ENCODE measurements at places on chromosomes 2 and 18. TPM values are rescaled to one million over a fixed set of nuclear protein-coding genes. Genes with fewer than 3 reads are reported as not detected.

DNA sequence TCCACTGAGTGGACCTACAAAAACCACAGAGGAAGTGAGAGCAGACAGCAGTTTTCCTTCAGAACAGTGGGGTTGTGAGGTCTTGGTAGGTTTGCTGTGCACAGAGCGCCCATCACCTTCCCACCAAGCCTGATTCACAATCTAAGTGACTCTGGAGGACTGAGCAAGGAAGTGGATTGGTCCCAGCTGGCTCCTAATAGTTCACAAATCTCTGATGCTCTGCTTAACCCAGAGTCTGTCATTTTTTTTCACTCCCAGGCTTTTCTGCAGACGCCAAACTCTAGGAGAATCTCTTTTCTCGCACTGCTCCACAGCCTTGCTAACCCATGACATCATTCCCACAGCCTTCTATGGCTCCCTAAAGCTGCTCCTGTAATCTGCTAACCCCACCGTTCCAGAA lies 280.4 kb downstream of the C1D start:
- DNase-seq, result no peak

GRCh38 chr18:9536354-9537152 lies 61.2 kb downstream of the RALBP1 start:
- DNase-seq, result no peak

DNA sequence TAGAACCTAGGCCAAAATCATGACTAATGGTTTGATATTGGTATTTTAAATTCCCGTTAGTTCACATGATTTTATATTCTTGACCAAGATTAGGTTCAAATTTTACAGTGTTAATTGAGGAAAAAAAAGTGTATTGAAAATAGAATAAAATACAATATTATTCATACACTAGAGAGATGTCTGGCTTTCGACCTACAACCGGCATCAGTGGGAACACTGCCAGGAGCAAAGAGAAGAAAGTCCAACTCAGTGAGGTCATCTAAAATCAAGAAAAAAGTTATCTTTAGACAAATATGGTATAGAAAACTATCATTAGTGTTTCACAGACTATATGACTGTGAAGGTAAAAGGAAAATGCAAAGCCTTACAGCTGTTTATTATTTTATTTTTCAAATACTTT lies 81.5 kb downstream of the PIGN start:
- DNase-seq, result no peak

DNA sequence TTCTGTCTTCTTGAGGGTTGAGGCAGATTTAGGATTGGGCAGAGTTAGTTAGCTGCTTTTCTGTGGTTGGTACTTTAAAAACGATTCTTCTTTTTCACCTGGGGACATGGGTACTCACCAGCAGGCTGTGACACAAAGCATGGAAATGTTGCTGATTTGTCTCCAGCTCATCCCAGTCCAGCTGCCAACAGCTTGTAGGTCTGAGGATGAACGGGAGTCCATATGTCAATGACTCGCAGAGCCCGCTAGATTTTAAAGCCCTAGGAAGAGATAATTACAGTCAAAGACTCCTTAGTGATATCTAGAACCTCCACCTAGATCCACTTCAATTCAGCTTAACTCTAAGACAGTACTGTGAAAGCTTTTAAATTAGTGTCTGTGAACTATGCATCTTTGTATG lies 20.8 kb downstream of the DOK1 start:
- no peak for DNase-seq

DNA sequence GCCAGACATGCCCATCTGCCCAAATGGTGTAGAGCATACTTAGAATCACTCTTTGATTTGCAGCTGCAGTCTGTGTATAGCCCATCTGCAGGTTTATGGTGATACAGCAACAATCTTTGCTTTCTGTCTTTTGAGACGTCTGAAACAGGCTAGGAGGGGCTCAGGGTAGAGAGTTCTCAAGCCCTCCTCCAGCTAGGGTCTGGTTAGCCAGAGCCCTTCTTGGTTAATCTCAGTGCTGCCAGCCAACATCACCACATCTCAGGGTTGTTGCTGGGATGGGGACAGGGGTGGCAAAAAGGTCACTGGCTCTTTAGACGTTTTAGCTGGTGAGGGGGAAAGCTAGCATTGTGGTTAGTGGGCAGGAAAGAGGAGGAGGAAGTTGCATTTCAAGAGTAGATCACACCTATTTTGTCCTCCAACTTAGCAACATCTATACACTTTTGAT lies 136.6 kb upstream of the ACAA2 start:
- no peak for DNase-seq

ECEL1 gene
- not detected for polyA plus RNA-seq

DNA sequence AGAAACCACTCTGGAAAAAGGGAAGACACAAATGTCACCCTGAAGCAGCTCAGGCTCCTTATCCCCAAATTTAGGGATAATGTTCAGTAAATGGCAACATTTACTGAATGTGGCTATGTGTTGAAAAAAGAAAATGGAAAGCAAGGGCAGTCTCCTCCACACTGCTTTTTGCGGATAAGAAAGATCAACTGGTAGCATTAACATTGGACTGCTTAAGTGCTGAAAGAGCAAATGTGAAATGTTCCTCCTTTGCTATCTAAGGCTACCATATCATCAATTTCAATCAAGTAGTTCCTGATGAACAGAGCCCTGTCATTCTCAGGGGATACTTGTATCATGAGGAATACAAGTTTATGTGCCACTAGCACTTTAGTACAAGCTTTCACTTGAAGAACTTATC lies 12.5 kb downstream of the FBXO11 start:
- no peak for DNase-seq

DNA sequence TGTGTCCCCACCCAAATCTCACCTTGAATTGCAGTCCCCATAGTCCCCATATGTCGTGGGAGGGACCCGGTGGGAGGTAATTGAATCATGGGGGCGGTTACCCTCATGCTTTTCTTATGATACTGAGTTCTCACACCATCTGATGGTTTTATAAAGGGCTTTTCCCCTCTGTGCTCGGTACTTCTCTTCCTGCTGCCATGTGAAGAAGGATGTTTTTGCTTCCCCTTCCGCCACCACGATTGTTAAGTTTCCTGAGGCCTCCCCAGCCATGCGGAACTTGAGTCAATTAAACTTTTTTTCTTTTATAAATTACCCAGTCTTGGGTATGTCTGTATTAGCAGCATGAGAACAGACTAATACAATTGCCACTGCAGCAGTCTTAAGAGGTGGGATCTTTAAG lies 134.9 kb downstream of the LTBP1 start:
- no peak for DNase-seq

POTEF gene
- not detected for polyA plus RNA-seq

DNA sequence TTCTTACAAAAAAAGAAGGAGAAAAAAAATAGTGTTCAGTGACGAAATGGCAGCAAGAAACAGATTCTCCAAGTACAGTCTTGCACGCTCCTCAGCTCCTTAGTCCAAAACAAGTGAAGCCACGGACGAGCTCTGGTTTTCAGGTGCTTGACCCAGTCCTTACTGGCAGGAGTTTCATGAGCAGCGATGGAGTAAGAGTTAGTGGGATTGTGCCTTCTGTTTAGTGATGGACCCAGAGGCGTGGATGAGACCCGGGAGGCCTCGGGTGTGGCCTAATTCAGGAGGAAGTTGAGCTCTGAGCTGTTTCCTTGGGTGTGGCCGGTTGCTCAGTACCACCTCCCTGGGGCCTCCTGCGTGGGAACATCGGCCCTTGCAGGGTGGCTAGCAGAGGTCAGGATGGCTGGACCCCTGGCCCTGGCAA lies 52.0 kb downstream of the KIF5C start:
- DNase-seq, result peak; percentile 62

DNA sequence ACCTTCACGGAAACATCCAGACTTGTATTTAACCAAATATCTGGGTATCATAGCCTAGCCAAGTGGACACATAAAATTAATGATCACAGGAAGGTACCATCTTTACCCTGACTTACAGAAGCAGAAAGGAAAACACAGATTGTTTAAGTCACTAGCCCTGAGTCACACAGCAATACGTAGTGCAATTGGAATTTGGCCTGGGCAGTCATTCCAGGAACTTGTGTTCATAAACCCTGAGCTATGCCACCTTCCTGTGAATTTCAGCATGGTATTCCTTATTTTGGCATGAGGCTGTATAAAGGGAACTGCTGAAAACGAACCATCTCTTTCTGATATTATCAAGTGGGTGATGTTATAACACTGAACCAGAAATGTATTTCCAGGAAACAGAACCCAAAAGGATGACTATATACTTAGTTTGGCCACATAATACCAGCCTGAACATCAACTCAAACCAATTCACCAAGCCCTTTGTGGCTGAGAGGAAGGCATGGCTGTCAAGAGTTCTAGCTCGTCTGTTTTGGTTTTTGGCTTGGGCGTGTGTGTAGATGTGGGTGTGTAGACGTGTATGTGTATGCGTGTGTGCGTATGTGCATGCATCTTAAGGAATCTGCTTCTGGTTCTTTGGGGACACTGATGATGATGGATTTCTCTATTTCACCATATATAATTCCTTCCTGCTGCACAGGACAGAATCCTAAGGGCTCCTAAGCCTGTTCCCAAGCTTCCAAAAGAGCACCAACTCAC lies 533.4 kb upstream of the ID2 start:
- no peak for DNase-seq

- DNase-seq, result no peak
Observed at GRCh38 chr2:152525277-152525838, 190.4 kb downstream of the FMNL2 start.

CDH2 gene
- polyA plus RNA-seq, result 0.08 TPM

GRCh38 chr2:191276792-191277465 lies 31.7 kb downstream of the MYO1B start:
- DNase-seq, result no peak

DNA sequence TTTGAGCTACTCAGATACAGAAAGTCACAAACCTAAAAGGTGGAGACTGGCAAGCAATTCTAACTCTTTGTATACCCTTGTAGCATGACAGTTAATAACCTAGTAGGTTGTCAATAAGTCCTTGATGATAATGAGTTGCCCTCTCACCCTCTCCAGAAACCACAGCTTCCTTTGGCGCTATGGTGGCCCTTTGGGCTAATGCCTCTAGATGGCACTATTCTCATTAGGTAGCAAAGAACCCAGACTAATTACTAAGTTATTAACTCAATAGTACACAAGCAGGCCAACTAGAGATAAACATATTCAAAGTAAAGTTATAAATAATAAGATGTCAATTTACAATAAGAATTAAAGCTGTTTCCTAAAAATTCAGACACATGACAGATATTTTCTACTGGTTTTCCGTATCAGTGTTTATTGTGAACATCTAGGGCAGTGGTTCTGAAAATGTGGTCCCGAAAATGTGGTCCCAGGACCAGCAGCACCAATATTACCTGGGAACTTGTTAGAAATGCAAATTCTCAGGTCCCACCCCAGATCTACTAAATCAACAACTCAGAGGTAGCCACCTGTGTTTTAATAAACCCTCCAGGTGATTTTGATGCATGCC lies 41.1 kb downstream of the LDAH start:
- DNase-seq, result peak; percentile 1

TEKT4 gene
- not detected for polyA plus RNA-seq

DNA sequence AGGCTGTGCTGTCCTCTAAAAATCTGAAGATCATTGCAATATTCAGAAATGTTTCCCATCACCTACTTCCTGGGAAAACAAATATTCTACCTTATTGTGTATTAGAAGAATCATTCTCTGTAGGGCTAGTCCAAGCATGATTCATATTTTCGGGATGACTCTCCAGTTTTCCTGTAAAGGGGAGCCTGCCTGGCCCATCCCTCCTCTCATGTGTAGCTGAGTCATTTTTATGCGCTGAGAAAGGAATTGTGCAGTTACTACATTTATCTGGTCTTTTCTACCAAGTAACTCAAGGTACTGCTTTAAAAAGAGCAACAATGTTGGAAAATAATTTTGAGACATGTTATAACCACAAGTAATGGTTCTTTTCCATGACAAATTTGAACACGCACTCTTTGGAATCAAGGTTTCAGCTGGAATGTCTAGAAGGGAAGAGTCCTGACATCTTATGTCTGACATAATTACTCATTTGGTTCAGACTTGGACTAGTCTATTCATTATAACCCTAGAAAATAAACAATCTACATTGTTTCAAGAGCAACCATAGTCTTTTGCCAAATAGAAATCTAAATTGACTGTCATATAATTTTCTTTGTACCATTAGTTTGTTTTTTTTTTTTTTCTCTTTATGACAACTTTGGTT lies 6.6 kb downstream of the DSG3 start:
- no peak for DNase-seq

Data from CD14-positive monocyte (primary cell).